ENCODE measurements at places on chromosomes 12 and 14.

DNA sequence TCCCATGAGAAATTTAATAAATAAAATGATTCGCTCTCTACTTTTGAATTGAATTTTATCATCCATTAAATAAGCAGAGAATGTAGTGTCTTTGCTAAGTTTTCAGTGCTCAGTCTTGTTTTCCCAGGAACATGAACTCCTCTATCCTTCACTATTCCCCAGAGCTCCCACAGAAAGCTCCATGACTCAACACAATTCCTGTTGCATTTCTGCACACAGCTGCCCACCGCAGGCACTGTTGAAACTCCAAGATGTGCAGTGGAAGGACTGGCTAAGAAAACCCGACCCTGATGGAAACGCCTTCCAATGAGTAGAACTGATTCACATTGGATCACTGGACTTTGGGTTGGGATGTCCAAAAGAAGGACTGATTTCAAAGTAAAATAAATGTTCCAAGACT is 202.4 kb upstream of the AMIGO2 start:
- no peak for DNase-seq

GRCh38 chr12:129109174-129110001 is 256.1 kb downstream of the GLT1D1 start:
- DNase-seq = no peak

DNA sequence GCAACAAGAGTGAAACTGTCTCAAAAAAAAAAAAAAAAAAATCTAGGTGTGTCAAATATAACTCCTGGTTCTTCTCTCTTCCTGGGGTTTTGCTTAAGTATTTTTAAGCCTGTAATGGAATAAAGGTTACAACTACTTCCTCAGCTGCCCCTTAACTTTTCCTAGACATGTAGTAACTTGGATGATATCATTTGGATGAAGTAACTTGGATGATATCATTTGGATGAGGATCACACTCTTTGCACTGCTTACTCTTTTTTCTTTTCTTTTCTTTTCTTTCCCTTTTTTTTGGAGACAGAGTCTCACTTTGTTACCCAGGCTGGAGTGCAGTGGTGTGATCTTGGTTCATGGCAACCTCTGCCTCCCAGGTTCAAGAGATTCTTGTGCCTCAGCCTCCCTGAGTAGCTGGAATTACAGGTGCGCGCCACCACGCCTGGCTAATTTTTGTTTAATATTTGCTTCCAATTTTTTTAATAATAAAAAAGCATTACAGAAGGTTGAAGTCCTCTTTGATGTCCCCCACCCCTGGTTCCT is 775 bp upstream of the FAM186A start:
- DNase-seq = no peak

DNA sequence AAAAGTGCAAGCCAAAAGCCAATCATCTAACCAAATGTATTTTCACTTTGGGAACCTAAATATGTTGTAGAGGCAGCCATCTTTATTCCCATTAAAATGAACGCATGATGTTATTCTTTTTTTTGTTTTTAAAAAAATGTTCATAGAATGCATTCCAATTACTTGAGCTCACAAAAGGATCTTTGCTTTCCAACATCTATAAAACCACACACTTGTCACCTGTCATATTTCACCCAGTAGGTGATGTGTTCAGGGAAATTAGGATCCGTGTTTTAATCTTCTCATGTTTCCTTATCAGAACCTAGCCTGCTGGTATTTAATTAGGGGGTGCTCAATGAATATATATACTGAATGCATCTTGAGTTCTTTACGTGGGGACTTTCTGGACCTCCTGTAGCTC is 13.6 kb downstream of the TTC8 start:
- no peak for DNase-seq

GRCh38 chr12:2550561-2551411 is 244.0 kb upstream of the FKBP4 start:
- no peak for DNase-seq

- DNase-seq = no peak
Measured at GRCh38 chr14:65043893-65044595, 57.3 kb downstream of the FNTB start.

DNA sequence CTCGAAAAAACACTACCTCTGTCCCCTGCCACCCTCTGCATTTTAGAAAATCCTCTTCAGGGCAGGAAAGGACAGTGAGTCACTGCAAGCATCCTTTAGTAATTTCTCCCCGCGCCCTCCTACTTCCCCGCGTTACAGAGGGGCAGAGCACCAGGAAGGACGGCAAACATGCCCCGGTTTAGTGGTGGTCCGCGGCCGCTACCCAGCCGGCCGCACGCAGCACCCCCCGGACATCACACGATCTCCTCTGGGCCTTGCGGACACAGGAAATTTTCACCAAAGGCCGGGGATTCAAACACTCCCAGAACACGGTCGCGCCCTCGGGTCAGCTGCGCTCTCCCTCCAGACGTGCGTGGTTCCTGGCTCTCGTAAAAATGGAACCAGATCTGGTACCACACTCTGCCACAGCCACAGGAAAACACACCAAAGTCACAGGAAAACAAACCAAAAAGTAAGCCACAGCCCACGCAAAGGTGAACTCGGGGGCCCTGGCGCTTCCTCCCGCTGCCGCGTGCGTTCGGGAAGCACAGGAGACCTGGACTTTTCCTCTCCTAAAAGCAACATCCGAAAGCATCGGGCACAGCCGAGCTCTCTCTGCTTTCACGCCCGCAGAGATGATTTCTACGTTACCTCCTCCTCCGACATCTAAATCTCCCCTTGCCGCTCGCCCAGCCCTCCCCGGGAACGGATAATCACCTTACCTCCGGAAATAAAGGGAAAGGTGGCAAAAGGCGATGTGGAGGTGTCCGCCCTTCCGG is 839 bp downstream of the SLC38A1 start:
- DNase-seq = peak; percentile 8

DNA sequence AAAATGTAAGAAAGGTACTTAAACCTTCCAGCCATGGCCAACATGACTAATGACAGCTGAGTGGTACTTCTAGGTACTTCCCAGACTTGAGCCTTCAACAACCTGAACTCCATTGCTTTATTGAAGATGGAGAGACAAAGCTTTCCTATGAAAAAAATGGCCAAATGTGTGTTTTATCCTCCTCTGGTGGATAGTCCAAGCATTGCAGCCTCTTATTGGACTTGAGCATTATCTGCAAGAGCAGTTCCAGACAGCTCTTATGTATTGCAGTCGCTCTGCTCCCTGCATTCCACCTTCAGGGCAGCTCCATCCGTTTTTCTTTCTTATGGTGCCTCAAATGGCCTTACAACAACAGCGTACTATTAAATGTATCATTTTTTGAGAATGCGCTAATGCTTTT is 588.2 kb downstream of the NRXN3 start:
- DNase-seq = no peak

DNA sequence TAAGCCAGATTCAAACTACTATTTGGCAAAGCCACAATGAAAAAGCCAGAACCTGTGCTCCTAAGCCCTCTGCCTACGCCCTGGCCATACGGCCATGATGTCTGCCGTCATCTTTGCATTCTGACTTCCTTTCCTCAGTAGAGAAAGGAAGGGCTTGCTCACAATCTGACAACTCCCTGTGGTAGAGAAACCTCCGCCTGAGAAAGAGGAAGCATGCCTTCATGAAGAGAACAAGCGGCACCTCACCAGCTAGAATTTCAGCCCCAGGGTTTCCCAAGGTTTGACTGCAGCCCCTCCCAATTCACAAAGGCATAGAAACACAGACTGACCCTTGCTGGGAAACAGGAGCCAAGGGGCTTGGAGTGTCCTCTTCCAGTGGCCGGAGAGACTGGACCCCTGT is 25.7 kb downstream of the TEP1 start:
- DNase-seq = no peak

DNA sequence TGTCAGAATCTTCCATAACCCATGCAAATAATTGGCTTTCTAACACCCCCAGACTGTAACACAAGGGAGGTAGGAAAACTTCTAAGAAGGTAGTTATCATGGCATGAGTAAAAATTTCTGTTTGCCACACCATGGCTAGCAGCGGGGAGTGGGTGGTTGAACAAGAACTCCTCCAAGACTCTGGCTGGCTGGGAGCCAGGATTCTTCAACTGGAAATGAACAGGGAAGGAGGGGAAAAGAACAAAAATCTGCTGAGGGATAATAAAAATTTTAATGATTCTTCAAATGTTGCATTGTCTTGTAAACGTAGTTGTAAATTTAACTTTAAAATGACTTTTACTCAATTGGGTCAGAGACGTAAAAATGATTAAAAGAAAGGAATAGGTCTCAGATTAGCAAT is 78.9 kb downstream of the AKAP6 start:
- DNase-seq = no peak

DNA sequence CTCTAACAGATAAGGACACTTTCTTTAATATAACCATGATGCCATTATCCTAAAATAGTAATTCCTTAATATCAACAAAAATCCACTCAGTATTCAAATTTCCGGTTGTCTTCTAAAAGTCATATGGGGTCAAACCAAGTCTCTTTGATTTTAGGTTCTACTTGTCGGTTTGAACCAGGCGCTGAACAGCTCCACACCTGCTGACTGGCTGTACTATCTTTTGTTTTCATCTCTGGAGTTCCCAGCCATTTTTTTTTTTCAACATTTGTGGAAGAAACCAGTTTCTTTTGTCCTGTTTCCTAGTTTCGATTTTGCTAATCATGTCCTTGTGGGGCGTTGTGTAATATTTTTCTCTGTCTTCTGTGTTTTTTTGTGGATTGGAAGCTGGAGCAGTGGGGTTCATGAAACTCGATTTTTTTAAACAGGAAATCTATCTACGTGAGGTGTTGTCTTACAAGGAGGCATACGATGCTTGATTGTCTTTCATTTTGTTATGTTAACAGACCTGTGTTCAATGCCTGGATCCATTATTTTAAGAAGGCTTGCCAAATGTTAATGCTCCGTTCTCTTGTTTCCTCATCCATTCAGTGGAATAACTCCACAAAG is 50.2 kb downstream of the FZD10 start:
- no peak for DNase-seq

GRCh38 chr12:111046896-111047295 is 126.5 kb upstream of the MYL2 start:
- no peak for DNase-seq

- DNase-seq = no peak
Measured at GRCh38 chr12:132734206-132734605, 23.6 kb downstream of the PGAM5 start.

DNA sequence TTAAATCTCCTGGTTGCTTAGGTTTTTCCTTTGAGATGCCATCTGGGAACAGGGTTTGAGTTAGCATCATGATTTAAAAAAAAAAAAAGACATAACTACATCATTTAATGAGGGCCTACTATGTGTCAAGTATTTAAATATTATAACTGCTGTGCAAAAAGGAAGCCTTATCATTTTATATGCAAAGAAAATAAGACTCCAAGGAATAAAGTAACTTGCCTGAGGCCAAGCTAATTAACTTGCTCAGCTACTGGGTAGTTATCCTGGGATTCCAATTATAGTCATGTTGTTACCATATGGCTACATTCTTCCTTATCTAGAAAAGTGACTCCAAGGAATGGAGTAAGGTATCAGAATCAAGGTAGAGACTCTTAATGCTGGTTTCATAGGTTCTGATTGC is 123.5 kb downstream of the SLC41A2 start:
- DNase-seq = no peak

DNA sequence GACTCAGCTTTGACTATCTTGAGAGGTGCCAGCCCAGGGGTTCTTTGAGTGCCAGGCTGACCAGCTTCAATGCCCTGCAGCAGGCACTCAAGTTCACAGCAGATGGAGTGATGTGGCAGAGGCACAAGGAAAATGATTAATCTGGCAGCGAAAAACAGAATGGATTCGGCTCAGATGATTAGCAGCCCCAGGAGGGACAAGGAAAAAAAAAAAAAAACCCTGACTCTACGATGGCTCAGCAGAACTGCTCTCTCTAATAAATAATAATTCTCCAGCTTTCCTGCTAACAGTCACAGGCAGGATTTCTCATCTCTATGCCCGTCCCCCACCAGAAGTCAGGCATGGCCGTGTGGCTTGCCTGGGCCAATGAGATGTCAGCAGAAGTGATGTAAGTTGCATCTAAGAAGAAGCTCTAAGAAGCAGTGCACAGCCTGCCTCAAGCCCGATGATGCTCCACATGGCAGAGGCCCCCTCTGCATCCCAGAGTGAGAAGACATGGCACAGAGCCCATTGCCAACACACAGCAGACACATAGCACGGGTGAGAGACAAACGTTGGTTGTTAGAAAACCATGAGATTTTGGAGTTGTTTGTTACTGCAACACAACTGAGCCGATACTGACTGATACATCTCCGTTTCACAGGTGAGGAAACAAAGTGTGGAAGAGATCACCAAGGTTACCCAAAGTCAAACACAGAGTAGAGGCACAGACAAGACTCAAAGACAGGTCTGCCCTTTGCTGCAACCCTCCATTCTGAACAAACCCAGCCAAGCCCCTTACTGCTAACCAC is 111.0 kb downstream of the SCARB1 start:
- no peak for DNase-seq

GRCh38 chr12:26451763-26452162 is 256.4 kb downstream of the SSPN start:
- DNase-seq = no peak

DNA sequence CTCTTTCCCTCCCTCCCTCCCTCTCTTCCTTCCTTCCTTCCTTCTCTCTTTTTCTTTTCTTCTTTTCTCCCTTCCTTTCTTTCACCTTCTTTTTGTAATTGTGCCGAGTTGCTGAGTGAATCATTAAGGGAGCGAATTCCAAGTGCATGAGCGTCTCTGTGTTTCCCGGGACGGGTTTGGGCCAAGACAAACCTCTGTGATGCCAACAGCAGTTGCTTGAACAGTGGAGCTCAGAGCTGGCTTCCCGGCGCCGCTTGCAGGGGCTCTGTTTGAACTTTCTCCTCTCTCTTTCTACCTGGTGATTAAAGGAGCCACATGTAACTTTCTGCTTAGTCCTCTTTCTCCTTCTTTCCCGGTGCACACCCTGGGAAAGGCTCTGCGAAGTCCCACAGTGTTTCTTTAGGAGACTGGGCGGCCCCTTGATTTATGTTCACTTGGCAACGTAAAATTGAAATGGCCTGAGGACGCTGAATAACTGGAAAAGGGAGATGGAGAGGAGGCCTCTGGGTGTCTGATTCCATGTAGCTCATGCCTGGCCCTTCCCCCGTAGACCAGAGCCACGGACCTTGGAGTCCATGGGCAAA is 33.7 kb upstream of the MAP1LC3B2 start:
- no peak for DNase-seq

- DNase-seq = no peak
Measured at GRCh38 chr14:106129274-106129673, 602.9 kb downstream of the TMEM121 start.

DNA sequence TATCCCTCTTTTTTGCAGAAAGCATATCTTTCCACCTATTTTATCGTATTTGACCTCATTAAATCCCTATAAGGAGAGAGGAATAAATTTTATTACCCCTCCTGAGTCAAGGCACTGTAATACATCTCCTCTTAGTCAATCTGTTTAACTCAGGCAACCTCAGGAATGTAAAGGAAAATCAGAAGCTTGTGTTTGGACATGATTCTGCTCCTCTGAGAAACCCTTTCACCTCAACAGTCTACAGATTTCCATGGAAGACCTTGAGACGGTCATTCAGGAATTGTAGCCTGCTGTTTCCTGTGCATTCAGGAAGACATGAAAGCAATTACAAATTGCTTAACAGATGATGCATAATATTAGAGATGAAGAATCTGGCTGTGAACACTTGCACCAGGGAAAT is 360.8 kb downstream of the PAWR start:
- DNase-seq = no peak

GRCh38 chr14:100903672-100904185 is at the start of gene RTL1:
Gene RTL1, minus strand, starts transcription at chr14:100903722. Its CDS starts 18,934 bp downstream, at chr14:100884788.
- no peak for DNase-seq

- DNase-seq = no peak
Measured at GRCh38 chr12:13069380-13069779, 25.2 kb downstream of the FAM234B start.

GRCh38 chr12:48389409-48389808 is 38.7 kb upstream of the ZNF641 start:
- no peak for DNase-seq

Measured in stimulated activated CD8-positive, alpha-beta memory T cell treated with anti-CD3 and anti-CD28 coated beads, Interleukin-7, amount 100 ng/mL, for 24 hours (primary cell).